Putamen (tissue), 1 donor: ENCODE measurements at places on chromosomes 5 and 9.

DNA sequence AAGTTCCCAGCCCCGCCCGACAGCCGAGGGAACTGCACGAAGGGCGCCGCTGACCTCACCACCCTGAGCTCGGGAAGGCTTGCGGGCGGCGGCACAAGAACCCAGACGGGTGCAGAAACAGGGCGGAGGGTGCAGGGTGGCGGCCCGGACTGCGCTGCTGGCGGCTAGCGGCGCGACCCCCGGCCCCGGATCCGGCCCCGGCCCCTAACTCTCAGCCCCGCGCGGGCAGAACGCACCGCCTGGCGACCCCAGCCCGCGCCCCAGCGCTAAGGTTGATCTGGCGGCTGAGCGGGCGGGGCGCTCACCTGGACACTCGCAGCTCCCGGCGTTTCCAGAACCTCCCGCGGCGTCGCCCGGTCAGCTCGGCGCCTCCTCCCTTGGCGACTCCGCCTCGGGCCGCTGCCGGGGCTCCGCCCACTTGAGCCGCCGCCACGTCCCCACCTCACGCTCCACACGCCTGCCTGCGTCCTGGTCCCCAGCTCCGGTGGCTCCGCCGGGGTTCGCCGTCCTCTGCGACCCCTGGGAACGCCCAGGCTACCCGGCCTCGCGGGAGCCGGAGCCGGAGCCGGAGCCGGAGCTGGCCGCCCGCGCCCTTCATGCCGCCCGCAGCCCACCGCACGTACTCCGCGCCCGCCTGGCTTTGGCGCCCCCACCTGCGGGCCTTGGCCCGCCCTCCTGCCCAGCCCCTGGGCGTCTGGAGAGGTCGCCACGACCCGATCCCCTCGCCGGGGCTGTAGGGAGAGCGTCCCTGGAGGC, at the start of gene P4HA2:
Gene P4HA2 (minus strand): TSS at position 369 of the 756 bp plus-strand sequence. CDS start 9,227 bp downstream, outside the sequence.
- DNase-seq: no peak

DNA sequence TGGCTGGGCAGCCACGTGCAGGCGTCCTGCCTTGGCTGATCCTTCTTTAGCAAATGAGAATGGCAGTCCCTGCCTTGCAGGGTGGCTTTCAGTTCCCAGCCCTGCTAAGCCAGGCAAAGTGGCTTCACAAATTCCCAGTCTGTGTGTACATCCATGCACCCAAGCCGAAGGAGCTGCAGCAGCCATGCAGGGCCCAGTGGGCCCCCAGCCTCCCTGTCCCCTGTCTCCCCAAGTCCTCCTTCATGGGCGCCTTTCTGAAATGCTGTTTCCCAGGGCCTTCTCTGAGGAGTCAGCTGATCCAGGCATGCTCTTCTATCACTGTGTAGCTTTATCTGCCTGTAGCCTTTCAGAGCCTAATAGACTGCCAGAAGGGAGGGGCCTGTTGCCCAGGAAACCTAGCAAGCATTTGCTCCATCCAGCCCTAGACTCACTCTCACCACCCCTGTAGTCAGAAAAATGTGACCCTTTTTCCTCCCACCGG, 47.4 kb upstream of the SHC3 start:
- no peak for DNase-seq

GRCh38 chr9:119810645-119811429, 441.6 kb upstream of the BRINP1 start:
- no peak for DNase-seq

GRCh38 chr5:122346897-122347581, 35.0 kb downstream of the SNCAIP start:
- no peak for DNase-seq

DNA sequence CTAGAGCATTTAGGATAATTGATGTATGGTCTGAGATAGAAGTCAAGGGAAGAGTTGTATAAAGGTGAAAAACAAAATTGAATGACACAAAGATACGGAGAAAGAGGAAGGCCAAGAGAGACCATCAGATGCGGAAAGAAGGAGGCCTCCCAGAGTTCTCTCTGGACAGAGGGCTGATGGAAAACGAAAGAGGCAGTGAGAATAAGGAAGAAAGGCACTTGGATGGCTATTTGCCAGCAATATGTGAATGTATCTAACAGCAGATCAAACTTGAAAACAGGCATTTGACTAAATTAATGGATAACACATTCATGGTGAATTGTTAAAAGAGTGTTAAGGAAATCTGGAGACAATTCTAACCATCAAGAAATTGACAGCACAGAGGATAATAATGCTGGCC, 2.4 kb upstream of the DOCK8 start:
- DNase-seq: no peak

DNA sequence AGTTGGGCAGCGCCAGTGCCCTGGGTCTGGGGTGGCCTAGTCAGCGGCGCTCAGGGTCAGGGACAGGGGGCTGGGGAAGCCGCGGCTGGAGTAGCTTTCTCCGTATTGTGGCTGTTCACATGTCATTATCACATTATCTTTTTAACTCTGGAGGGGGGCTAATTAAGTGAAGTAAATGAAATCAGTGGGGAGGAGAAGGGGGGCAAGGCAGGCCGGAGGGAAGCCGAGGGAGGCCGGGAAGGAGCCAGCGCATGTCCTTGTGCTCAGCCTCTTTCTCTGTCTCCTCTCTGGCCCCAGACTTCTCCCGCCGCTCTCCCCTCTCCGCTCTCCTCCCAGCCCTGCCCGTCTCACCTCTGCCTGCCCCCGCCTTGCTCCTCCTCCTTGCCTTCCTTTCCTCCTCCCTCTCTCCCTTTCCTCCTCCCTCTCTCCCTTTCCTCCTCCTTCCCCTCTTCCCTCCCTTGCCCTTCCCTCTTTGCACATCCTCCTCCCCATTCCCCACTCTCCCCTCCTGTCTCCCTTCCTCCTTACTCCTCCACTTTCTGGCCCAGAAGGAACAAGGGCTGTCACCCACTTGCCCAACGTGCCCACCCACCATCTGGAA, 38.7 kb downstream of the ASS1 start:
- no peak for DNase-seq

DNA sequence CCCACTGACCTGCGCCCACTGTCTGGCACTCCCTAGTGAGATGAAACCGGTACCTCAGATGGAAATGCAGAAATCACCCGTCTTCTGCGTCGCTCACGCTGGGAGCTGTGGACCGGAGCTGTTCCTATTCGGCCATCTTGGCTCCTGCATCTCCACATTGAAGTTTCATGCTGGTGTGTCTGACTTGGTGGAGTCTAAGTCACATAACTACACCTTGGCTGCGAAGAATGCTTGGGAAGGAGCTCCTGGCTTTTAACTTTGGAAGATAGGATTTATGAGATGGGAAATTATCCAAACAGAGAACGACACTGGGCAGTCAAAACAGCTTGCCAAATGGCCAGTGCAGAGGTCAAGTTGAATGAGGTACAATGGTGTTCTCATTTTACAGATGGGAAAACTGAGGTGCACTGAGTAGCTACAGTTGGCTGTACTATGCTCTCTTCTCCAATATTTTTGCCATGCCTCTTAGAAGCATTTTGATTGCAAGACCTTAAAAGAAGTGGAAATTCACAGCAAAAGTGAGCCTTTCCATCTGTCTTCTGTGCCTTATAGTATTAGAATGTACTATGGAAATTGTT, 36.7 kb downstream of the CCDC192 start:
- no peak for DNase-seq

DNA sequence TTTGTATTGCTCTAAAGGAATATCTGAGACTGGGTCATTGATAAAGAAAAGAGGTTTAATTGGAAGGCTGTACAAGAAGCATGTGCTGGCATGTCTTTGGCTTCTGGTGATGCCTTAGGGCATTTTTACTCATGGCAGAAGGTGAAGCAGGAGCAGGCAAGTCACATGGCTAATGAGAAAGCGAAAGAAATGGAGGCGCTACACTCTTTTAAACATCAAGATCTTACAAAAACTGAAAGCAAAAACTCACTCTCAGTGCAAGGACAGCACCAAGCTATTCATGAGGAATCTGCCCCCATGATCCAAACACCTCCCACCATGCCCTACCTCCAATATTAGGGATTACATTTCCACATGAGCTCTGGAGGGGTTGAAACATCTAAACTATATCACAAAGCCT, 1458.8 kb upstream of the ACO1 start:
- no peak for DNase-seq

DNA sequence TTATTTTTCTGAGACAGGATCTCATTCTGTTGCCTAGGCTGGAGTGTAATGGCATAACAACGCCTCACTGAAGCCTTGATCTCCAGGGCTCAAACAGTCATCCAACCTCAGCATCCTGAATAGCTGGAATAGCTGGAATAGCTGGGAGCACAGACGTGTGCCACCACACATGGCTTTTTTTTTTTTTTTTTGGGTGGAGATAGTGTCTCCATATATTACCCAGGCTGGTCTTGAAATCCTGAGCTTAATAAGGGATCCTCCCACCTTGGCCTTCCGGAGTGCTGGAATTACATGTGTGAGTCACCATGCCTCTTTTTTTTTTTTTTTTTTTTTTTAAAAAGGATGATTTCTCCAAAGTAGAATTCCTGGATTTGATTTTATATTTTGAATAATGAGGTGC, 60.7 kb downstream of the NSD1 start:
- DNase-seq: peak; percentile 35

DNA sequence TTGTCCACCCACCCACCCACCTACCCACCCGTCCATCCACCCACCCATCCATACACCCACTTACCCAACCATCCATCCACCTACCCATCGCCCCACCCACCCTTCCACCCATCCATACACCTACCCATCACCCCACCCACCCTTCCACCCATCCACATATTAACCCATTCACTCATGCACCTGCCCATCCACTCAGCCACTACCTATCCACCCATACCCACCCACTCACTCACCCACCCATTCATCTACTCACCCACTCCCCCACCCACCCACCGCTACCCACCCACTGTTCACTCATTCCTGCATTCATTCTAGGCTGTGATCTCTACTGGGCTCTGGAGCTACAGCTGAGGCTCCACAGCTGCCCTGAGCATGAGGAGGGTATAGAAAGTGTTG, 117.5 kb upstream of the LMX1B start:
- no peak for DNase-seq

DNA sequence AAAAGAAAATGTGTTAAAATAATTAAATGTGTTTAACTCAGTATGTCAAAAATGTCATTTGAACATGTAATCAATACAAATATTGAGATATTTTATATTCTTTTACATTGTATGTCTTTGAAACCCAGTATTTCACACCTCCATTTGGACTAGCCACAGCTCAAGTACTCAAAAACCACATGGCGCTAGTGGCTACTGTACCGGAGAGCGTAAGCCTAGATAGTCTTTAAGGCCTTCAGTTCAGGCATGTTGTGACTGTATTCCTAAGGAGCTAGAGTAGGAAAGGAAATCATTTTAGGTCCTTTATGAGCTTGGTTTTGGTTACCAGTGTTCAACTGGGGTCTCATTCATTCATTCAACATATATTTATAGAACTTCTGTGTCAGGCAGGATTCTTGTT, 12.8 kb downstream of the FBXW2 start:
- DNase-seq: no peak

GRCh38 chr9:38339087-38339486, 53.4 kb upstream of the ALDH1B1 start:
- DNase-seq: no peak

- no peak for DNase-seq
Observed at GRCh38 chr5:56432321-56432720, 199.2 kb upstream of the ANKRD55 start.

- no peak for DNase-seq
Observed at GRCh38 chr5:143977891-143978461, 166.0 kb downstream of the HMHB1 start.

- no peak for DNase-seq
Observed at GRCh38 chr9:79657891-79658290, 86.1 kb downstream of the TLE4 start.
